Dorsolateral prefrontal cortex (tissue), 122 donors: ENCODE measurements at places on chromosomes 16 and 17. TPM values are rescaled to one million over a fixed set of nuclear protein-coding genes. Genes with fewer than 3 reads are reported as not detected.

TMEM114 gene
- total RNA-seq: not detected

KCNG4 gene
- 0.15 TPM for total RNA-seq

WWP2 gene
- total RNA-seq: 55.8 TPM

RAB11FIP4 gene
- 194 TPM for total RNA-seq

GRCh38 chr16:1958715-1959268, 546 bp upstream of the NDUFB10 start:
- no peak for DNase-seq

- DNase-seq: peak; percentile 70
These were observed 17.5 kb upstream of the MTMR4 start for GRCh38 chr17:58531661-58532554.

GRCh38 chr16:17367036-17367435, 103.7 kb downstream of the XYLT1 start:
- no peak for DNase-seq

- DNase-seq: no peak
These were observed 193.5 kb upstream of the KIF2B start for GRCh38 chr17:53629188-53629587.

DNA sequence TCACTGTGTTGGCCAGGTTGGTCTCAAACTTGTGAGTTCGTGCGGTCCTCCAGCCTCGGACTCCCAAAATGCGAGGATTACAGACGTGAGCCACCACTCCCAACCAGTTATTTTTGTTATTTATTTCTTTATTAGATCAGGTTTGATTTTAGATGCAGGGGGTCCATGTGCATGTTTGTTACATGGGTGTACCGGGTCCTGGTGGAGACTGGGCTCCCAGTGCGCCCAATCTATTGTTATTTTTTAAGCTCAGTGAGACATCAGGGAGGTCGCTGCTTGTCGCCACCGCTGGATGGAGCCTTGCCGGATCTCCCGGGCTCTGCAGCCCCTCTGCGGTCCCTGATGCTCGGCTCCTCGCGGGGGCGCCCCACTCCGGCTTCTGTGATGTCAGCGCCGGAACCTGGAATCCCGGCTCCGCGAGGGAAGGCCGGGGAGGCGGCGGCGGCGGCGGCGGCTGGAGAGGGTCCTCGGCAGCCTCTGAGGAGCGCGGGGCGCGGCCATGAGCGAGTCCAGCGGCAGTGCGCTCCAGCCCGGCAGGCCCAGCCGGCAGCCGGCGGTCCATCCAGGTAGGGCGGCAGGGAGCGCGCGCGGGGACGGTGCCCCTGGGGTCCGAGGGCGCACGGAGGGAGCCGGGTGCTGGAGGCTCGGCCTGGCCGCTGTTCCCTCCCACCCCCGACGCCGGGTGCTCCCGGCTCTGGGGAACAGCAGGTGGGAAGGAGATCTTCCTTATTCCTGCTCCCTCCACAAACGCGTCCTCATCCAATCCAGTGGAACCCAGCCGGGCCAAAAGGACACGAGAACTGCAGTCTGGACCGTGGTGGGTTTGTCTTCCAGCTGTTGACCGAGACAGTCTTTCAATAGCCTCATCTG, at the start of gene TMC7:
Gene TMC7 (plus strand): TSS at position 370 of the 870 bp plus-strand sequence. CDS start 130 bp downstream, at position 500.
- DNase-seq: peak; percentile 93

- DNase-seq: no peak
These were observed 37.6 kb downstream of the OR3A1 start for GRCh38 chr17:3260600-3260999.

DNA sequence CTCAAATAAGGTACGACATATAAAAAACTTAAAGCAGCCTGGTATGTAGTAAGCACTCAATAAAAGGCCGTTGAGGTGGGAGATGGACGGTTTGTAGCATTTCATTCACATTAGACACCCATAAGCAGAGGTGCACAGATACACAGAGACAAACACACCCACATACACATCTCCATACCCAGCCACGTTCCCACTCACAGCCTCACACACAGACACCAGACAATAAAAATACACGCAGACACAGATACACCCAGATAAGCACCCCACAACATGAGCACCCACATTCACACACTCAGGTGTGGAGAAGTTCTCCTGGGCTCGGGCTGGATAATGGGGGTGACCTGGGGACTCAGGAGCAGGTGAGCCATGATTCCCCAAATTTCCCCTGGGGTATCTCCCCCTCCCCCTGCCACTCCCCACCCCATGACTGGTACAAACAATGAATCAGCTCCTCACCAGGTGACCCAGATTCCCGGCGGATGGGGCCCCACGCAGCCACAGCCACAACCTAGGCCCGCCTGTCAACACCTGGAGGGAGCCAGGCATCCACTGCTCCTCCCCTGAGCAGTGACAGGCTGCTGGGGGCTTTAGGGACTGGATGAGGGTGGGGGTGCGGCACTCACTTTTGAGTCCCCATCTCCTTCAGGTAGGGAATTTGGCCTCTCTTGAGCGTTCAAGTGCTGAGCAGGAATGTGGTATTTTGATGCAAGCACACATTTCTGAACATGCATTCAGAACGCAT, 2.7 kb downstream of the DLX3 start:
- DNase-seq: no peak

DNA sequence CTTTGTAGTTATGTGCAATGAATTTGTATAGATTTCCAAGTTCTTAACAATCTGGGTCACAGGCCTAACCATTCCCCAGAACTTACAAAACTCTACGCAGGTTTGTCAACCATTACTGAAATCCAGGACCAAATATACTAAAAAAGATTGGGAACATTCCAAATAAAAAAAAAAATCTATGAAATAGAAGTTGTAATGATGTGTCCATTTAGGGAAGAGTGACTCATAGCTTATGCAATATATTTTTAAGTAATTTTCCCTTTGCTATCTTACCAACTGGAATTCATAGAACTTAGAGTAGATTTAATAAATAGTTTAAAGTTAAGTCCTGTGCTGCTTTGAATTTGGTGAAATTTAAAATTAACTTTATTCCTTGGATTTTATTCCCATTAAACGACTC, 393.2 kb downstream of the PMP22 start:
- no peak for DNase-seq

DNA sequence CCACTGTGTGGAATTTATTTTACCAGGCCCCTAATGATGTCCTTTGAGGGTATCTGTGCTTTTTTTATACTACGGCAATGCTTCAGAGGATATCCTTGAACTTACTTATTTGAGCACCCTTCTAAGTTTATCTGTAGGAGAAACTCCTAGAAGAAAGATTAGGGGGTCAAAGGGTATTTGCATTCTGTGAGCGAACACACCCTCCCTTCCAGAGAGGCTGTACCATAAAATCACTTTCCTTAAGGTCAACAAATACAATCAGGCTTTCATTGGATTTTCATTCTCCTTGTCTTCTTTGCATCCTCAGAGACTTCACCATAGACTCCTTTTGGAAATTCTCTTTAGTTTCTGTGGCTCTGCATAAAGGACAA, 4.7 kb upstream of the C1QTNF1 start:
- no peak for DNase-seq

DNA sequence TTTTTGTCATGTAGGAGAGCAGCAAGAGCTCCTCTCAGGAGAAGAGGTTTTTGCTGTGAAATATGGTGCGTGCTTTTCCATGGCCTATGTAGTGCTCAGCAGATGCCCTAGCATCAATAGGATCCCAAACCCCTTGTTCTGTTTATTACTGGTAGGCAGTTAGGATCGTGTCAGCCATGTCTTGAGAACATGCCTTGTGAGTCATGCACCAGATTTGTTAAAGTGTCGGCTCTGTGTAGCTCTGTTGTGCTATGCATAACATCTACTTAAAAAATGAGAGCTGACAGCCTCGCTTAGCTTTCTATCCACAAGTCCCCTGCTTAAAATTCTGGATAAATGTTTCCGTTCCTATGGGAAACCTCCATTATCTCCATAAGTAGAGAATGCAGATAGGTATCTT, 4.4 kb upstream of the EIF4A3 start:
- DNase-seq: no peak

DNA sequence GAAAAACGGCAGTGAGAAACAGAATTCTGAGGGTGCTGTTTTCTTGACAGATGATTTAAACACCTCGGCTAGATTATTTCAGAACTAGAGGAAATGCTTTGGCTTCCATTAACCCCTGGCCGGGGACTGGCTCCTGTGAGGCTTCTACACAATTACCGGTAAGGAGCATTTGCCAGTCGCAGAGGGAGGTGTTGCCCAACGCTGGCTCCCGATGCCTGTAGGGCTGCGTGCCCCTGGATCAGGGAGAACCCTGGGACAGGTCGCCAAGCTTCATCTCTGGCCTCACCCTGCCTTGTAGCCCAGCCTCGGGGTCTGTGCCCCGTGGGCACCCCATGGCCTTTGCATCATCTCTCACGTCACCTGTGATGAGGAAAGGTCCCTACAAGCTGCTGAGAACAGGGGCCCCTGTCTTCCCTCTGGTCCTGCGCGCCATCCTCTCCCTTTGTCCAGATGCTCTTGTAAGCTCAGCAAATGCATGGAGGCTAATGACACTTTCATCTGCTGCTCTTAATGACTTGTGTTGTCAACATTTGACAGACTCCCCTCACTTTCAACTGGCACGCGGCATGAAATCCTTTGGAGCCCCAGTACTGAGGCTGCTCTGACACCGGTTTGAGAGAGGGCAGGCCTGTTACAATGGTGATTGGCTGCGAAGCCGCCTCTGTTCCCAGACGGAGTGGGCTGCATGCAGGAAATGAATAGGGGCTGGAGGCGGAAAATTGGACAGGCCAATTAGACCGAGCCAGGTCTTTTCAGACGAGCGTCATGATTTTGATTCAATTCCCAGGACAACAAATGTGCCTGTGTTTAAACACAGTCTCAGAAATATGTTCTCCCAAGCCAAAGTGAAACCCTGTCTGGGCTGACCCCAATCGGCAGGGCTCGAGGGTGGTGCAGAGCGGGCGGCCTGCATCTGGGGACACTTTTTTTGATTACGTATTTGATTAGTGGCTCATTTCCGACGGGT, 85.5 kb upstream of the DOC2B start:
- peak; percentile 36 for DNase-seq

- no peak for DNase-seq
These were observed 191.1 kb downstream of the MAP2K6 start for GRCh38 chr17:69605571-69605970.

- DNase-seq: no peak
These were observed 678.9 kb downstream of the WWOX start for GRCh38 chr16:78778101-78779004.

DNA sequence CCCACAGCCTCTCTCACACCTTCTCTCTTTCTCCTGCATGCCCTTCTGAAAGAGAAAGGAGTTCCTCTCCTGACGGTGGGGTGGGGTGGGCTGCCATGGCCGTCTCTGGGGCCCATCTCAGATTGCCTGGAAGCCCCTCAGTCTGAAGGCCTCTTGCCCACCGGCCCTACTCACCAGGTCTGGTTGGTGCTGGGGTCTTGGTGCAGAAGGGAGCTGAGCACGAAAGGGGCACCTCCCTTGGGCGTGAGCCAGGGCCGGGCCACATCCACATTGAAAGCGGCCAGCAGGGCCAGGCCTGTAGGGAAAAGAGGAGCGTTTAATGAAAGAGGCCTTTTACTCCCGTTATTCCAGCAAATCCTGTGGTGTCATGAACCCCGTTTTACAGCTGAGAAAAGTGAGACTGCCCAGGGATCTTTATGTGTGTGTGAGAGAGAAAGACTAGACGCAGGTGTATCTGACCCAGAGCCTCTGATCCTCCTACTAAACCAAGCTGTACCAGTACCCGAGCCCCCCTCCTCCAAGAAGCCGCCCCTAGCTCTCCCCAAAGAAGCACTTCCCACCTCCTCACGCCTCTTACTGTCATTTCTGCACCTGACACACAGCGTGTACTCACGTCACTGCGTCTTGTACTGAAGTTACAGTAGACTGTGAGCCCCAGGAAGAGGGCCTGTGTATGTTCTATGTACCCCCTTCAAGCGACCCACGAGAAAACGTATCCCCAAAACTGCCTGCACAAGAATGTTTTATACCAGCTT, 23.4 kb downstream of the ITGAE start:
- DNase-seq: no peak

GRCh38 chr17:21399474-21400186, 23.5 kb downstream of the KCNJ12 start:
- no peak for DNase-seq

GRCh38 chr16:22189473-22190080, 16.5 kb upstream of the EEF2K start:
- DNase-seq: no peak

DNA sequence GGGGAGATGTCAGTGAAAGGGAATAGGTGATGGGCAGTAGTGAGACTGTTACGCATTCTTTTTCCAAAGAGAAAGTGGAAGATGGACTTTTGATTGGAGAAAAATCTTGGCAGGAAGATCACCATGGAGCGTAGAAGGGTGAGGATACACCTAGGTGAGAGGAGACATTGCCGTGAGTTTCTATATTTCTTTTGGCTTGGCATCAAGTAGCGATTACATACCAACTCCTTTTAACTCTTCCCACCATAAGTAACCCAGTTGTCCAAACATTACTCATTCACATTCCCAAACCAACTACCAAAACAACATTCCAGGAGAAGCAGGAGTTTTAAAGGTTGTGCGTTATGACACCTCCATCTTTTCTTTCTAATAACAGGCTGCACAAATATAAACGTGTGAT, 10.7 kb upstream of the KRT28 start:
- DNase-seq: no peak

GRCh38 chr16:75110637-75111513, 5.7 kb downstream of the LDHD start:
- peak; percentile 91 for DNase-seq

DNA sequence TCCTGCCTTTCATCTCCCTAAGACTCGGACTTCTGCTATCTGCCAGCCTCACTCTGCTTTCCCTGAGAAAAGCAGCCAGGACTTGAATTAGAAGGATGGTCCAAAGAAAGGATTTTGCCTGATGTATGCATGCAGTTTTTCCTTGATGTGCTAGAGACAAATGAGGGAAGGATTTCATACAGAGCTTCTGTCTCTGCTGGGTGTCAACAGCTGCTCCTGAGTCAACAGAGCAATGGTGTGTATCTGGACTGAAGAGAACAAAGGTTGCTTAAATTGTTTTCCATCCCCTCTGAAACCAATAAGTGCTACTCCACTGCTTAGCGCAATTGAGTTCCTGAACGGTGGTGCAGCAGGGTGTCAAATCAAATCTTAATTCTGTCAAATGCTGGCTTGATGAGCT, 680.6 kb upstream of the C16orf82 start:
- no peak for DNase-seq

DNA sequence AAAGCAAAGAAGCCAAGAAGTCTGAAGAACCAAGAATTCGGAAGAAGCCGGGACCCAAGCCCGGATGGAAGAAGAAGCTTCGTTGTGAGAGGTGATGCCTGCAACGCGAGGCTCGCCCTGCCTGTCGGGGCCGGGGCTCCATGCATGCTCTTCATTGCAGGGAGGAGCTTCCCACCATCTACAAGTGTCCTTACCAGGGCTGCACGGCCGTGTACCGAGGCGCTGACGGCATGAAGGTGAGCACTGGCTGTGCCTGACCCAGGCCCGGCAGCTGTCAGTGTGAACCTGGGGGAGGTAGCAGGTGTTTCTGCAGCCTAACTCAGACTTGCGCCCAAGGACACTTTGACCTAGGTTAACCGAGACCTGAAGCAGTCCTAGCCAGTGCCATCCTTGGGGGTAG, 12.0 kb downstream of the ZNF276 start:
- DNase-seq: no peak

DNA sequence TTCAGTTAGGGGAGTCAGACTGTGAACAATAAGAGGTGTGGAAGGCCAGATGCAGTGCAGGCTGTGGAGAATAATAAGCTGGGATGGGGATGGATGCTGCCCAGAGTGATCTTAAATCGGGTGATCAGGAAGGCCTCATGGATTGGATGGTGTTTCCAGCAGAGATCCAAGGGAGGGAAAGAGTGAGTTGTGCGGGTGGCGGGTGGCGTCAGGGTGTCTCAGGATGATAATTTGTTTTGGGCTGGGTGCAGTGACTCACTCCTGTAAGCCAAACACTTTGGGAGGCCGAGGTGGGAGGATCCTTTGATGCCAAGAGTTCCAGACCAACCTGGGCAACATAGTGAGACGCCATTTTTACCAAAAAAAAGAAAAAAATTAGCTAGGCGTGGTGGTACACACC, 7.9 kb downstream of the CLUAP1 start:
- no peak for DNase-seq
